ENCODE measurements at places on chromosomes 11 and 22. TPM values are rescaled to one million over a fixed set of nuclear protein-coding genes. Genes with fewer than 3 reads are reported as not detected.

DNA sequence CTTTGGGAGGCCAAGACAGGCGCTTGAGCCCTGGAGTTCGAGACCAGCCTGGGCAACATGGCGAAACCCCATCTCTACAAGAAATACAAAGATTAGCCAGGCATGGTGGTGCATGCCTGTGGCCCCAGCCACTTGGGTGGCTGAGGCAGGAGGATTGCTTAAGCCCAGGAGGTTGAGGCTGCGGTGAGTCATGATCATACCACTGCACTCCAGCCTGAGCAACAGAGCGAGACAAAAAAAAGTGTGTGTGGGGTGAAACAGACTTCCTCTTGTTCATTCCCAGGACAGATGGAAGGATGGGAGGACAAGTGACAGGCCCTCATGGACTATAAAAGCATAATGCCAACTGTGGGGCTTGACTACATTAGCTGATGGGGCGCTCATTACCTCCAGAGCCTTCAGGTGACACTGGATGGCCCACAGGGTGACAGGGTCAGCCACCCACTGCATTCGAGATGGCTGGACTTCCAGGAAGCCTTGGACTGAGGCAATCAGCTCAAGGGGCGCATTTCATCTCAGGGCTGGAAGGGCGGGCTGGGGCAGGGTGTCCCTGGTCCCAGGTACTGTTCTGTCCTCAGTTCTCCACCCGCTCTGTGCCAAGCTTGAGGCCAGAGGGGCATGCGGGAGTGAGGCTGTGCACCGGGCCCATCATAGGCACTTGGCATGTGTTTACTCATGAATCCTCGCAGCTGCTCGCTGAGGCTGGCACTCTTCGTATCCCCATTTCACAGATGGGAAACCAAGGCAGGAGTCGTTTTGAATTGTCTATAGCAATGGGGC lies 12.5 kb downstream of the NPTXR start:
- DNase-seq: peak; percentile 46

The CRYBB1 gene
- total RNA-seq: 1.4 TPM

DNA sequence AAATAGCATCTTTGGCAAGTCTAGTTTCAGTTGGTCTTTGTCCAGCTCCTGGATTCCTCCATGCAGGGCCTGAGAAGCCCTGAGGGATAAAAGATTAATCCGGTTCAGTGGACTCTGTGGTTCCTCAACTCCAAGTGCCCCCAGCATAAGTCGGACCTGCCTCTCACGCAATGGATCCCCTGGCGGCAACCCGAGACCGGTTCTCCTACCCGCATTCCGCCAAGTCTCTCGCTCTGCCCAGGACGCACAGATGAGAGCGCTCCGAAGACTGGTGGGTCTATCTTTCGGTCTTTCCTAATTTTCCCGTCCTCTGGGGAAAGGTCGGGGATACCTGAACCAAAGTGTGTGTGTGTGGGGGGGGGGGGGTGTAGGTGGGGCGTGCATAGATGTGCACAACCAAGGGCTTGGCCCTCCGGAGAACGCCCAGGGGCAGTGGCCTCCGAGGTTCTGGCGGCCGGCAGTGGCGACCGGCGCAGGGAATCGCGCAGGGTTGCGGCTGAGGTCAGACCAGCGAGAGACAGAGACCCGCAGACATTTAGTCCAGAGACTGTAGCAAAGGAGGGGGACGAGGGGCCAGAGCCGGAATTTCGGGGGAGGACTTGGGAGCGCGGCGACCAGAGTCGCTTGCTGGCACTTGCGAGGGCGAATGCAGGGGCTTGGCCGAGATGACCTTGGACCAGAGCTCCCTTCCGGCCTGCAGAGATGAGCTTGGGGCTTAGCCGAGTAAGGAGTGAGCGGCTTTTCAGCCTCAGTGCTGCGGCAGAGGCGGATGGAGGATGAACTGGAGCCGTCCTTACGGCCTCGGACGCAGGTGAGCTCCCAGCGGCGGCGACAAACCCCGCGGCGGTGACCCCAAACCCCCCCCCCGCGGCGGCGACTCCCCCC lies 712 bp upstream of the SLC2A11 start:
- DNase-seq: no peak

DNA sequence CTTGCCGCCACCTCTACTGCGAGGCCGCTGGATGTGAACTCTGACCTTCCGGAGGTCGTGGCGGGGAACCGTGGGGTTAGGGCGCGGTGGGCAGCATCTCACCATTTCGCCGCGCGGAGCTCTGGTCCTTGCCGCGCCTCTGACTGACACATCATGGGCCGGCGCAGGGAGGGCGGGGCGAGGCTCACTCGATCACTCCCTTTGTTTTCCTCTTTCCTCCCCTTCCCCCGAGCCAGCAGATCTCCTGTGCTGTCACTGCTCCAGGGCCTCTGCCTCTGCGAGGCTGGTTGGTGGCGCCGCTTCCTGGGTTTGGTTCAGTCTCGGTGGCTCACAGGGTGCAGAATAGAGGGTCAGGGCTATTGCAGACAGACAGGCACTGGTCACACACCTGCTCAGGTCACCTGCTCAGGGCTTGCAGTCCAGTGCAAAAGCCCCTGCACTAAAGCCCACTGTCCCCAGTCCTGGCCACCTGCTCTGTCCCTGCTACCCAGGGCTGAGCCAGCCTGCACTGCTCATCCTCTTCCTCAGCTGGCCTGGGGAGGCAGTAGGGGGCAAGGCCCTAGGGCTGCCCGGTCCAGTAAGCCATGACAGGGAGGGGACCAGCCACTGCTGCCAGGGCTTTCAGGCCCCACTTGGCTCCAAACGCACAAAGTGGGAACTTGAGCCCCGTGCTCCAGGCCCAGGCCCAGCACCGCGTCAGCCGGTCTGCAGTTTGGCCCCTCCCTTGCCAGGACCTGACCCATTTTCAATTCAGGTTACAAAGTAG lies 36.2 kb downstream of the PISD start:
- DNase-seq: no peak
